Amniotic epithelial cell (primary cell): ENCODE measurements at places on chromosomes 1 and 21.

DNA sequence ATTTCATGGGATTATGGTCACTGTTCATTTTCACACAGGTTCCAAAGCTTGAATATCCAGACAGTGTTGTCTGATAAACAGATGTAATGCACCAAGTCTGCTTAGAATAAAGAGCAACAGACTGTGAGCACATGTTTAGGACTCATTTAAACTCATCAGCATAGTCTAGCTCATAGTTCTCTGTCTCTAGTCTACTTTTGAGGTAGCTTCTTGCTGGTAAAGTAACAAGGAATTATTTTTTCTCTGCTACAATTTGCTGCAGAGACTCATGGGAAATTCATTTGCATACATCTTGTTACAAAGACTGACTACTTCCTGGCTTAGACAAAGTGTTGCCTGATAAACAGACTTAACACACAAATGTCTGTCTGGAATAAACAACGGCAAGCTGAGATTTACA lies 187.2 kb downstream of the NFIA start:
- no peak for DNase-seq

- peak; percentile 43 for DNase-seq
Measured at GRCh38 chr1:48931506-48932192, 155.0 kb upstream of the BEND5 start.

- no peak for DNase-seq
Measured at GRCh38 chr1:41427916-41428737, 56.4 kb downstream of the EDN2 start.

DNA sequence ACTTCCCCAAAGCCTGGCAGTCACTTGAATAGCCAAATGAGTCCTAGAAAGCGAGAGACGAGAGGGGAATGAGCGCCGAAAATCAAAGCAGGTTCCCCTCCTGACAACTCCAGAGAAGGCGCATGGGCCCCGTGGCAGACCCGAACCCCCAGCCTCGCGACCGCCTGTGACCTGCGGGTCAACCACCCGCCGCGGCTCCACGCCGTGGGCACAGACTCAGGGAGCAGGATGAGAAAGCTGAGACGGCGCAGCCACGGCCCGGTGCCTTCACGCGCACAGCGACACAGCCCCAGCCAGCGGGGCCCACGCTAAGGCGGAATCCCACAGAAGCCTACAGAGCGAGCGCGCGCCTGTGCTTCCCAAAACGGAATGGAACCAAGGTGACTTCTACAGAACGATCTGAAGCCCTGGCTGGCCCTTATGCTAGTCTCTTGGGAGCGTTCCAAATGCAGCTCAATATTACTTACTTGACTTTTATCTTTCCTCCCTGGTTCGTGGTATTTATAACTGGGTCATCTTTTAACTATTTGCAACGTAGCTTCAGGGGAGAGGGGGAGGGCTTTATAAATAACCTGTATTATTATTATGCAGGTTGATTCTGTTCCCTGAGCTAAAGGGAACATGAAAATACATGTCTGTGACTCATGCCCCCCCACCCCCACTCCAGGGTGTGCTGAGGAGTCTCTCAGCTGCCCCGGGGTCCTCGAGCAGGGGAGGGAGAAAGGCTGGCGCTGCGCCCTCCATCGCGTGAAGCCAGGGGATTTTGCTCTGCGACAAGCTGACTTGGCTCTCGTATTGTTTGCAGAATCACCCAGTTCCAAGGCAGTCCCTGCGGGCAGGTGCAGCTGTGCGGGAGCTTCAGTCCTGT lies 1.7 kb downstream of the TSPEAR start:
- no peak for DNase-seq

DNA sequence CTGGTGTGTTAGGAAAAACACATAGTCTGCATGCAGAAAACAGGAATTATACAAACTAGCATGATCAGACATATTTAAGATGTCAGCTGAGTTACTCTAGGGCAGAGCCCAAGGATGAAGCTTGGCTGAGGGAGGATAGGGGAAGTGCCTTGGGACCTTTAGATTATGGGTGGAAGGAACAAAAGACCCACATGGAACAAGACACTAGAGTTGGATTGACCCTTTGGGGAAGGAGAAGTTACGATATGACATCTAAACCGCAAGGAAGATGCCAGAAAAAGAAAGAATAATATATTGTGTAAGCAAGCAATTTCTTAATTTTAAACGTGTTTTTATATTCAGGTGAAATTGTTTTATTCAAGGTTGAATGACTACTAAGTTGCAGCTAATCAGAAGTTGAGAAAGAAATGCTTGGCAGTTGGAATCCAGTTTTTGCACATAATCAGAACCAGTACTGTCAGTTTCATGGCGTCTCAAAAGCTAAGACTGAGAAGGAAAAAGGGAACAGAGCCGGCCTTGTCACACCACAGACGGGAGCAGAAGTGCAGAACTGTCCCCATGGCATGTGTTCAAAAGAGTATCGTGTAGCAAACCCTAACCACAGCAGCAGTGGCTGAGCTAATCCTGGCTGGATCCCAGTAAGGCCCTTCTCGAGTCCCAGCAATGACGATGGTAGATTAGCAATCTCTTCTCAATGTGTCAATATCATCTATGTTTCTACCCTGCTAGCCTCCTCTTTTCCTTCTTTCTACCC lies 31.2 kb upstream of the IFNAR2 start:
- no peak for DNase-seq

- DNase-seq = no peak
Measured at GRCh38 chr1:39628807-39629350, 10.6 kb downstream of the HEYL start.

GRCh38 chr1:243393096-243393495 lies 137.3 kb downstream of the SDCCAG8 start:
- DNase-seq = no peak

- DNase-seq = no peak
Measured at GRCh38 chr1:197008861-197009260, 31.5 kb downstream of the CFHR5 start.

DNA sequence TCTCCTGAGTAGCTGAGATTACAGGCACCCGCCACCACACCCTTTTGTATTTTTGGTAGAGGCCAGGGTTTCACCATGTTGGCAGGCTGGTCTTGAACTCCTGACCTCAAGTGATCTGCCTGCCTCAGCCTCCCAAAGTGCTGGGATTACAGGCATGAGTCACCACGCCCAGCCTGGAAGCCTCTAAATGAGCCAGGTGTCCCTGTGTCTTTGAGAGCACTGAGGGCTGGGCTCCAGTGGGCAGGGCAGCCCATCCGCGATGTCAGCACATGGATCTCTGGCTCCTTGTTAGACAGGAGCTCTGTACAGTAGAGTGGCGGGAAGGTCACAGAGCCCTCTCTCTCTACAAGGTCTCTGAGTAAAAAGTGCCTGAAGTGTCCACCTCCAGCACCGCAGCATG lies 124.3 kb downstream of the PGBD5 start:
- DNase-seq = no peak

DNA sequence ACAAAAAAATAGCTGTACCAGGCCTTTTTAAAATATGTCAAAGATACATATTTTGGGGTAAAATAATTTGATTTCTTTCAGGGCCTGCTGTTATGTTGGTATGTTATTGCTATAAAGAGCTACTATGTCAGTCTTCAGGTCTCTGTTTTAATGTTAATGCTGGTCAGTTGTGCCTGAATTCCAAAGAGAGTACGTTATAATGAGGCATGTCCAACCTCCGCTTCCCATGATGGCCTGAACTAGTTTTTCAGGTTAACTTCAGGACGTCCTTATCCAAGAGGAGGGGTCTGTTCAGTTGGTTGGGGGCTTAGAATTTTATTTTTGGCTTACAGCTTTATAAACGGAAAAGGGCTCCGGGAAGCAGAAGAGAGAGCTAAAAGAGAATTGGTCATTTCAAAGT lies 34.9 kb upstream of the LYPD8 start:
- no peak for DNase-seq

GRCh38 chr1:18348354-18348753 lies 132.4 kb upstream of the KLHDC7A start:
- DNase-seq = no peak

- no peak for DNase-seq
Measured at GRCh38 chr1:206769304-206769731, 1.3 kb upstream of the IL19 start.

DNA sequence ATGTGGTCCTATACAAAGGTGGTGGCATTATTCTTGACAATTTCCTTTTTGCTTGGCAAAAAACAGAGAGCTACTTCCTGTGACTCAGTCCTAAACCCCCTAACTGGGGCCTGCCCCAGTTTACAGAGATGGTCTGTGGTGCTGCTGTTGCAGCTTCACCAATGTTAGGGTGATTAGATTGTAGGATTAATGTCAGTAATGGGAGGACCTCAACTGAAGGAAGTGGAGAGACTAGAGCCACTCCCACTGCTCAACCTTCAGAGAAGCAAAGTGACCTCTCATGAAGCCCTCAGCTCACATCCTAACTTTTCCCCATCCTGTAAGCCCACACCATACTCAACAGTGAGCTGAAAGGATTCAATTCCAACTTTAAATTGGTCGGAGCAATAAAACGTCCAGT lies 3.6 kb downstream of the S100A6 start:
- DNase-seq = no peak

- DNase-seq = no peak
Measured at GRCh38 chr1:236206548-236206947, 64.2 kb downstream of the GPR137B start.

DNA sequence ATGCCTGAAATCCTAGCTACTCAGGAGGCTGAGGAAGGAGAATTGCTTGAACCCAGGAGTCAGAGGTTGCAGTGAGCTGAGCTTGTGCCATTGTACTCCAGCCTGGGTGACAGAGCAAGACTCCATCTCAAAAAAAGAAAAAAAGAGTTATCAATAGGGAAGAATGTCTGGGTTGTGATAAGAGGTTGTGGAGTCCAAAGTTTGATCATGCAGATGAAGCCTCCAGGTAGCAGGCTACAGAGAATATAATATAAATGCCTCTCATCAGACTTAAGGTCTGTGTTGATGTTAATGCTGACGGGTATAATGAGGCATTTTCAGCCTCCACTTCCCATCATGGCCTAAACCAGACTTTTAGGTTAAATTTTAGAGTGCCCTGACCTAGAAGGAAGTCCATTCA lies 24.6 kb downstream of the TLR5 start:
- DNase-seq = no peak

GRCh38 chr1:212746546-212746945 lies 45.0 kb downstream of the NSL1 start:
- DNase-seq = peak; percentile 31

DNA sequence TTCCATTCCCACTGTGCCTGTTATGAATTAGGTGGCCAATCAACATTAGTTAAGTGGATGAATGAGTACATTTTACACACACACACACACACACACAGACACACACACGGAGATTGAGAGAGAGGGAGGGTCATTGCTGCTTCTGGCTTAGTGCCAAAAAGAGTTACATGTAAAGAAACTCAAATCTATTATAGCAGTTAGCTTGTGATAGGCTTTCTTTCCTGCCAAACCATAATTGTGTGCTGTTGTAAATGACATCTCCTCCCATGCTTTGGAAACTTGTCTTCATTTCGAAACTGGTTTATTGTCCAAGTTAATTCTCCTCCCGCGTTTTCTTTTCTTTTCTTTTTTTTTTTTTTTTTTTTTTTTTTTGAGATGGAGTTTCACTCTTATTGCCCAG lies 1.4 kb upstream of the MT1HL1 start:
- DNase-seq = no peak

- peak; percentile 87 for DNase-seq
Measured at GRCh38 chr21:34900376-34900775, 148.7 kb downstream of the RUNX1 start.

- peak; percentile 71 for DNase-seq
Measured at GRCh38 chr1:96236156-96236739, 485.3 kb upstream of the PTBP2 start.

GRCh38 chr21:32212116-32212515 lies 66.7 kb downstream of the MIS18A start:
- DNase-seq = no peak
